ENCODE measurements at places on chromosomes 1 and 21.

GRCh38 chr21:34201481-34201858 lies 128.1 kb downstream of the MRPS6 start:
- H3K27ac ChIP-seq, result no peak overlapping the region
- no peak overlapping the region for H3K4me3 ChIP-seq
- no peak for DNase-seq

DNA sequence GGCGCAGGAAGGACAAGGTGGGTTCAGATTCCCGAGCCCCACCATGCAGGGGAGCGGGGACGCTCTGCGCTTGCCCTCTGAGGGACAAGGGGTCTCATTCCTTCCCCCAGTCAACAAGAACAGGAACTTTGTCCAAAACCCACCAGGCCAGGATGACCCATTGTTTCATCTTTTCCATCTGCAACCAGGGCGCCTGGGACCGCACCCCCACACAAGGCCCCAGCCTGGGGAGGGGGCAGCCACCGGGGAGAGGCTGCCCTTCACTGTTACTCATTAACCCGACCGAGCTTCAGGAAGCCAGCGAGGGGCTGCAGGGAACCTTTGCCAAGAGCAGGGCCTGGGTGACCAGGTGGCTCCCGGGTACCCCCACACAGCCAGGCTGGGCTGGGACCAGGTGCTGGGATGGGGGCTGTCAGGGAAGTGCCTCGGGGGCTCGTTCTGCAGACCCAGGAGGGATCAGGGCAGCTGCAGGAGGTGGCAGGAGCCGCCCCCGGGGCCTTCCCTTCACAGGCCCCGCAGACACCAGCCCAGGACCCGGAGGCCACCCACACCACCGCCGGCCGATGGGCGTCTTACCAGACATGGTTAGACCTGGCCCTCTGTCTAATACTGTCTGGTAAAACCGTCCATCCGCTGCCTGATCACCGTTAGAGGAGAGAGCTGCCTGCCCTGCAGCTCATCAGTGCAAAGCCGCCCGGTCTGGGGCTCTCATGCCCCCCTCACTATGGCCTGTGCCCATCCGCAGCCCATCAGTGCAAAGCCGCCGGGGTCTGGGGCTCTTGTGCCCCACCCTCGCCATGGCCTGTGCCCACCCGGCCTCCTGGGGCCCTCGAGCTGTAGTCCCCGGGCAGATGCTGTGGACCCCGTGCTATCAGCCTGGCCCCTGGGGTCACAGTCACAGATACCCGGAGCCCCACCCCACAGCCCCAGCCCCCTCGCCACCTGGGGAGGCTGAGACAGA lies 4.9 kb upstream of the TTLL10 start:
- H3K27ac ChIP-seq, result no peak overlapping the region
- H3K4me3 ChIP-seq, result no peak overlapping the region
- H3K4me1 ChIP-seq, result no peaks in the 10 kb centered on the region
- H3K27me3 ChIP-seq, result peaks cover 5% of the 10 kb centered on the region
- no peaks in the 10 kb centered on the region for H3K36me3 ChIP-seq

DNA sequence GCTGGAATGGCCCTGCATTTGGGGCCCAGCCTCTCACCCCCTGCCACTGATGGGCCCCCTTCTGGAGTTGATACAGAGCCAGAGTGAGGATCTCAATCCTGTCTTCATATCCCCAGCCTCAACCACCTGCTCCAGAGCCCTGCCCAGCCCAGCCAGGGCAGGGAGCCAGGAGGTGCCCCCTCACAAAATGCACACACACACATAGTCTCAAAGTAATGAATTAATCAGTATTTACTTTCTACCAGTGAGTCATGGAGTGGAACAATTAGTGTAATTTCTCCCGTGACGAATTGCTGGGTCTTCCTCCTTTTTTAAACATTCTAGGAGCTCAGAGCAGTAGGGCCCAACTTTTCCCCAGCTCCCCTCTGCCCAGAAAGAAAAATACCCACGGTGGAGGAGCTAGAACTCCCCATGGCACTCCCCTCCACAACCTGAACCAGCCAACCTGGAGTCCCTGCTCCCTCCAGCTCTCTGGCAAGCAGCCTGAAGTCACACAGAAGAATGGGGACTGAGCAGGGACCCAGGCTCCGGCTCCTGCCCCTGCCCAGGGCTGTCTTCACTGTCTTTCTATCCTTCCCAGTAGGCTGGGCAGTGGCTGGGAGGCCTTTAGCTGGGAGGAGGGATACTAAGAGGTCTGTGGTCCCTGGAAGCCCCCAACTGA lies 29.3 kb downstream of the SDC3 start:
- no peaks in the 10 kb centered on the region for H3K36me3 ChIP-seq
- H3K27me3 ChIP-seq, result peaks cover 26% of the 10 kb centered on the region
- DNase-seq, result no peak

DNA sequence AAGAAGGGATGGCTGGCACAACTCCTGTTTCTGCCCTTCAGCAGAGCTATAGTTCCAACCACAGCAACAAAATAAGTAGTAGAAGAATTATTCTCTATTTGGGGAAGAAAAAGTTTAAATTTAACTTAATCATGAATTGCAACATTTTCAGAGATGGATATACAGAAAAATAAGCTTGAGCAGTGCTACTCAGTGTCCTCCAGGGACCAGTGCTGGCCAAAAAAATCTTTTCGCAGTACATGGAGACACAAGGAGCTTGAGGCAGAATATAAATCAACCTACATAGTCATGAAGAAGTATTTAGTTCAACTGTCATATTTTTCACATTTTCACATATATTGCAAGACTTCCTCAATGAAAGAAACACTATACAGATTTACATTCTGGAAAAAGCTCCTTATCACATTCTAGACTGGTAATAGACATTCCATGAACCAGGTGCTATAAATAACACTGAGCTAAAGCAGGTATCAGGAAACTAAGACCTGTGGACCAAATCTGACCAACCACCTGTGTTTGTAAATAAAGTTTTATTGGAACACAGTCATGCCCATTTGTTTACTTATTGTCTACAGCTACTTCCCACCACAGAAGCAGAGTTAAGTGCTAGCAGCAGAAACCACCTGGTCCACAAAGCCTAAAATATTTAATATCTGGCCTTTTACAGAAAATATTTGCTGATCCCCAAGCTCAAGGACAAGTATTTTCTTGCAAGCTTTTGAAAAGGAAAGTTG lies 101.9 kb downstream of the RGS21 start:
- no peak for DNase-seq
- no peak overlapping the region for H3K4me3 ChIP-seq
- no peaks in the 10 kb centered on the region for H3K36me3 ChIP-seq
- no peak overlapping the region for H3K27ac ChIP-seq
- no peaks in the 10 kb centered on the region for H3K4me1 ChIP-seq
- H3K27me3 ChIP-seq, result no peaks in the 10 kb centered on the region

DNA sequence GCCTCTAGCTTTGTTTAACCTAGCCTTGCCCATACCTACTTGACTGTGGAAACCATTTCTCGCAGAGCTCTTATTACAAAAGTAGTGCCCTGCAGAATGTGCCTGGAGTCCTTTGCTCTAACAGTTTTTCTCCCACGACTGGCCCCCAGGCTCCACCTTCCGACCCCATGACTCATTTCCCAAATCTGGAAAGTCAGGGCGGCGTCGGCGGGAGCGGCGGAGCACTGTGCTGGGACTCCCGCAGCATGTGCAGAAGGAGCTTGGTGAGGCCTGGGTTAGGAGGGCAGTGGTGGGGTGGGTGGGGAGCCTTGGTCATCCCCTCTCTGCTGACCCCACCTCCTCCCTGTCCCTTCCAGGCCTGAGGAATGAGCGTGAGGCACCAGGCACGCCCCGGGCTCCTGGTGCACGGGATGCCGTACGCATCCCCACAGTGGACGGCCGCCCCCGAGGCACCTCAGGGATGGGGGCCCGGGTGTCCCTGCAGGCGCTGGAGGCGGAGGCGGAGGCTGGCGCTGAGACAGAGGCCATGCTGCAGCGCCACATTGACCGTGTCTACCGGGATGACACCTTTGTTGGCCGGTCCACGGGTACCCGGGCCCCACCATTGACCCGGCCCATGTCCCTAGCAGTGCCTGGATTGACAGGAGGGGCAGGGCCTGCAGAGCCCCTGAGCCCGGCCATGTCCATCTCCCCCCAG lies 47.5 kb downstream of the YARS1 start:
- H3K27me3 ChIP-seq, result no peaks in the 10 kb centered on the region
- H3K36me3 ChIP-seq, result peaks cover 10% of the 10 kb centered on the region
- no peak for DNase-seq

GRCh38 chr1:99994496-99994895 lies 24.7 kb downstream of the SLC35A3 start:
- H3K4me3 ChIP-seq, result no peak overlapping the region
- no peaks in the 10 kb centered on the region for H3K4me1 ChIP-seq
- no peak overlapping the region for H3K27ac ChIP-seq
- peaks cover 37% of the 10 kb centered on the region for H3K36me3 ChIP-seq

DNA sequence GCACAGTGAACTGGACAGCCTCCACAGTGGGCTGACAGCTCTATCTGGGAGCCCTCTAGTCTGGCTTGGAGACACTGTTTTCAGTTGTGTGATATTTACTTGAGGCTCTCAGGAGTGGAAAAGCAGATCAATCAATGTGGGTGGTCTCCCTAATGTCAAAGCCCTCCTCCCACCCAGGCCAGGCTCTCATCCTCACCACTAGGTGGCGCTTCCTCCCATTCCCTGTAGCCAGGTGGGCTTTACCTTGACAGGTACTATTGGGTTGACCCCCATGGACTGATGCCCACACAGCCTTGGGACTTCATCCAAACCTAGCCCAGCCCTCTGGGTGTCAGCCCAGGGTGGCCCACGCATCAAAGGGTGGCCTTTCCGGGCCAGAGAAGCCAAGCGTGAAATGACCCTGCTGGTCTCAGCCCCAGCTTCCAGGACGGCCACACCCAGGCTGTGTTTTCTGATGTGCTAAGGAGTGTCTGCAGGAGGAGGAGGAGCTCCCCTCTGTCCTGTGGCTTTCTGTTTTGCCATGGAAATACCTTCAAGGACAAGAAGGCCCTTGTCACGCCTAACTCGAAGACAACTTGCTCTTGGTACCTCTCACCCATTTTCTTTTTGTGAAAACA lies 54.0 kb downstream of the CLIC6 start:
- H3K4me3 ChIP-seq, result no peak overlapping the region
- H3K36me3 ChIP-seq, result no peaks in the 10 kb centered on the region
- H3K27ac ChIP-seq, result no peak overlapping the region
- DNase-seq, result peak; percentile 36
